AG20443 (cell line): ENCODE measurements at places on chromosomes 12 and 14.

GRCh38 chr12:117033382-117034221 is 65.6 kb downstream of the TESC start:
- DNase-seq: no peak

DNA sequence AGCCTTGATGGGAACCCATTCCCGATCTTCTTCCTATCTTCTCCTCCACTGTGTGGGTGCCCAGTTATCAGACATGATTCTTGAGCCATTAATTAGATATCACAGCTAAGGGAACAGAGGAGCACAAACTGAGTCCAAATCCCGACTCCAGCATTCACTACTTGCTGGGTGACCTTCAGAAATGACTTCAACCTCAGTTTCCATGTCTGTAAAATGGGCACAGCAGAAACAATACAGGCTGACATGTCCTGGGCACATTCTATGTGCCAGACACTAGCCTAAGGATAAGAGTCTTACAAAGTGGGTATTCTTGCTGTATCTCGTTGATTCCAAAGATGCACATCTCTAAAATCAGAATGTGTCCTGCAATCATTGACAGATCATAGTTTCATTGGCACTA is 128.7 kb upstream of the NOS1 start:
- no peak for DNase-seq

GRCh38 chr12:23750923-23751322 is 198.5 kb downstream of the SOX5 start:
- no peak for DNase-seq

GRCh38 chr12:131699434-131699833 is 11.5 kb upstream of the SFSWAP start:
- DNase-seq: peak; percentile 33

GRCh38 chr12:69274861-69275260 is 35.5 kb downstream of the CPSF6 start:
- no peak for DNase-seq

GRCh38 chr12:52023976-52024688 is 17.4 kb downstream of the TAMALIN start:
- DNase-seq: no peak

GRCh38 chr12:132386926-132387497 is 57.6 kb upstream of the GALNT9 start:
- DNase-seq: no peak

- DNase-seq: no peak
Measured at GRCh38 chr12:46390881-46391280, 18.3 kb upstream of the SLC38A2 start.

DNA sequence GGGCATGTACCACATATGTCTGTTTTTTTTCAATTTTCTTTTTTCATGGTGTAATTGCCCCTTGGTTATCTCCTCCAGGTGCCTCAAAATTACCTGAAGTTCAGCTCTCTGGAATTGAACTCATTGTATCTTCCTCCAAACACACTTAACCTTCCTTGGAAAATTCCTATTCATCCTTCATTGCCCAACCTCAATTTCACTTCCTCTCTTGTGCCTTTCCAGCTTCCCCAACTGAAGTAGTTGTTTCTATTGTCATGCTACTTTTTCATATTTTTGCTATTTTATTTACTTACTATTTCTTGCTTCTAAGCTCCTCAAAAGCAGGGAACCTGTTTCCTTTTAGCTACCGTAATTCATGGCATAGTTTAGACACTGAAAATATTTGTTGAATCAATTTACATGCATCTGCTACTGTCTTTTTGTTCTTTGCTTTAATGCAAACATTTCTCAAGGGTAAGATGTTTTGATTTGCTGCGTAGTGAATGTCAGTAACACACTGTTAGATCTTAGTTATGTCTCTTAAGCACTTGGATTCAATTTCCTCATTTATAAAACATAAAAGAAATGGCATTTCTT is 37.0 kb upstream of the STXBP6 start:
- no peak for DNase-seq

- DNase-seq: no peak
Measured at GRCh38 chr12:104608998-104609397, 152.2 kb downstream of the CHST11 start.

DNA sequence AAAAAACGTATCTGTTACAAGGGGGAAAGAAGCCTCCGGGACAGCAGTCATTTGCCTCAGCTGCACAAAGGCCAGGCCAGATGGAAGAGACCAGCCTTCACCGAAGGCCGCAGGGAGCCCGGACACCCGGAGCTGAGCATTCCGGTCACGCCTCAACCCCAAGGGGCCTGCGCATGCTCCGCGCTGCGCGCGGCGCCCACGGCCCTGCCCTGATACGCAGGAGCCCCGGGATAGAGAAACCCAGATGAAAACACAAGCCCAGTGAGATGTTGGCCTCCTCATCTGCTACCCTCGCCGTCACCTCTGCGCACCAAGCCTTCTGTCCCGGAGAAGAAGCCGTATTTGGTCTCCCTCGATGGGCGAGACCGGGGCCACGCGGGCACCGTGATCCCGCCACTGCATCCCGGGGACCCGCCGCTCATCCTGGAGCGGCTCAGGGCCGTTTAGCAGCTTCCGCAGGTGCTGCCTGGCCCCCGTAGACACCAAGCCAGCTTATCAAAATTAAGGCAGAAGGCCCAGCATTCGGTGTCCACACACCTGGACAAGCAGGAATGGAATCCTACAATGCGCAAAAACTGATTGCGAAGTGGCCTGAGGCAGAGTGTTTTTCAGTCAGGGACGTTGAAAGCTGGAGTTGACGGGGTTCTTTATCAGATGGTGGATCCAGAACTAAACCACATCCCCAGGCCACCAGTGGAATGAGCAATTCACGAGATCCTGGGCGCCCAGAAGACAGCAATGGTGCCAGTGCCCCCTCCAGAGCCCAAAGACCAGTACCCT is 2.6 kb downstream of the OR8S1 start:
- DNase-seq: no peak

DNA sequence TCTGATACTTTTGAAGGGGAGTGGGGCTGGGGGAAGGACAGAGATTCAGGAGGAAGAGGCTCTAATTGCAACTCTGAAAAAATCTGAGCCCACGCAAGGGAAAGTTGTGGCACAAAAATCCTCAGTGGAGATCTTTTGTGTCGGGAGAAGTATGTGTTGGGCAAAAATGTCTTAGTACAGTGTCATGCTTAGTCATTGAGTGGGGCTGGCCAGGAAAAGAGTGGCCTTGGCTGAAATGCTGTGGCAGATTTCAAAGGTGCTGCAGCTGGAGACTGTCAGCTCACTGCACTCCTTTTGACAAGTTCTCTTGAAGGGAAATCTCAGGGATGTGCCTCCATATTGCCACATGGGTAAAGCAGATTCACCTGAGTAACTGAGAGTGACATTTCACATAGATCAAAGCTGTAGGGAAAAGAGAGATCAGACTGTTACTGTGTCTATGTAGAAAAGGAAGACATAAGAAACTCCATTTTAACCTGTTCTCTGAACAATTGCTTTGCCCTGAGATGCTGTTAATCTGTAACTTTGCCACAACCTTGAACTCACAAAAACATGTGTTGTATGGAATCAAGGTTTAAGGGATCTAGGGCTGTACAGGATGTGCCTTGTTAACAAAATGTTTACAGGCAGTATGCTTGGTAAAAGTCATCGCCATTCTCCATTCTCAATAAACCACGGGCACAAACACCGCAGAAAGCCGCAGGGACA is 36.0 kb upstream of the GLIPR1 start:
- DNase-seq: peak; percentile 76

DNA sequence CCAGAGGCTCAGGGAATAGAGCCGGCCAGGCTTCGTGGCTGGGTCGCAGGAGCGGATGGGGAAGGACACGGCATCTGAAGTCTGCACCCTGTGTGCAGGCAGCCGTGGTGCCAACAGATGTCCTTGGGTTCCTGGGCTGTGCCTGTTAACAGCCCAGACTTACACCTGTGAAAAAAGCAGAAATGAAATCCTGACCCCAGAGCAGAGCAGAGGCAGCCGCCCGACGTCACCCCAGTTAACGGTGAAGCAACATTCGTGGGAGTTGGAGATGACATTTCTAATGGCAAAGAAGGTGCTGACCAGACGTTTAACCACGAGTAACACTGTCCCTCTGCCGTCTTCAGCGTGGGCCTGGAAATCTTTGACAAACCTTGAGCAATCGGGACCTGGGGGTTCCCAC is 200.3 kb upstream of the DIO3 start:
- DNase-seq: no peak

GRCh38 chr12:49019120-49019430 is 499 bp upstream of the PRKAG1 start:
- no peak for DNase-seq

GRCh38 chr12:3748620-3749019 is 4.3 kb downstream of the CRACR2A start:
- no peak for DNase-seq

- DNase-seq: peak; percentile 63
Measured at GRCh38 chr12:32455607-32456071, 56.3 kb downstream of the FGD4 start.

DNA sequence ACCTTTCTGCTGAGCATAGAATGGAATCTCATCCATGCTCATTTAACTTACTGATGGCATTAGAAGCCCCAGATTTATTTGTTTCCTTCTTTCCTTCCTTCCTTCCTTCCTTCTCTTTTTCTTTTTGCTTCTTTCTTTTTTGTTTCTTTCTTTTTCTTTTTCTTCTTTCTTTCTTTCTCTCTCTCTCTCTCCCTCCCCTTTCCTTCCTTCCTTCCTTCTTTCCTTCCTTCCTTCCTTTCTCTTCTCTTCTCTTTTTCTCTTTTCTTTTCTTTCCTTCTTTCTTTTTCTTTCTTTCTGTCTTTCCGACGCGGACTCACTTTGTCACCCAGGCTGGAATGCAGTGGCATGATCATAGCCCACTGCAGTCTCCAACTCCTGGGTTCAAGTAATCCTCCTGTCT is 55.9 kb downstream of the C12orf75 start:
- DNase-seq: no peak

GRCh38 chr14:47626151-47627035 is 49.0 kb downstream of the MDGA2 start:
- DNase-seq: no peak
